Sigmoid colon (tissue), 7 donors: ENCODE measurements at places on chromosomes 6 and 20. TPM values are rescaled to one million over a fixed set of nuclear protein-coding genes. Genes with fewer than 3 reads are reported as not detected.

TREM2 gene
- total RNA-seq = not detected

MLN gene
- not detected for total RNA-seq

MICB gene
- 3.3 TPM for total RNA-seq

NMBR gene
- not detected for total RNA-seq

AFG1L gene
- total RNA-seq = 3.6 TPM

RBL1 gene
- total RNA-seq = 3.1 TPM

TSPO2 gene
- total RNA-seq = not detected

BMP6 gene
- total RNA-seq = 5.3 TPM

HUS1B gene
- total RNA-seq = 0.71 TPM

GRCh38 chr20:44362466-44362940 is 7.0 kb downstream of the HNF4A start:
- DNase-seq = no peak

DNA sequence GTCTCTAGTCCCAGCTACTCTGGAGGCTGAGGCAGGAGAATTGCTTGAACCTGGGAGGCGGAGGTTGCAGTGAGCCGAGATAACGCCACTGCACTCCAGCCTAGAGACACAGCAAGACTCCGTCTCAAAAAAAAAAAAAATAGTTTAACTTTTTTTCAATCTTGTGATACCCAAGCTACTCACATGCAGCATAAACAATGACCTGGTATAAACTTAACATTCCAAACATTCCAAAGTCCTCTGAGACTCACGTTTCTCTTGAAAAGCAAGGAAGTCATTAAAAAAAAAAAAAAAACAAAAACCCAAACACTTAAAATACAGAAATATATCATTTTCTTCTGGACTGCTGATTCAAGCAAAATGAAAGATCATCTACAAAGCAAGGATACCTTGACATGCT is 14.3 kb downstream of the CRNKL1 start:
- no peak for DNase-seq

- DNase-seq = peak; percentile 86
Measured at GRCh38 chr6:149941583-149942460, at the start of gene ULBP2. Gene ULBP2 (plus strand): TSS chr6:149942014. CDS start chr6:149942073, 59 bp downstream.

GRCh38 chr20:14829906-14830305 is 492.5 kb upstream of the FLRT3 start:
- no peak for DNase-seq

DNA sequence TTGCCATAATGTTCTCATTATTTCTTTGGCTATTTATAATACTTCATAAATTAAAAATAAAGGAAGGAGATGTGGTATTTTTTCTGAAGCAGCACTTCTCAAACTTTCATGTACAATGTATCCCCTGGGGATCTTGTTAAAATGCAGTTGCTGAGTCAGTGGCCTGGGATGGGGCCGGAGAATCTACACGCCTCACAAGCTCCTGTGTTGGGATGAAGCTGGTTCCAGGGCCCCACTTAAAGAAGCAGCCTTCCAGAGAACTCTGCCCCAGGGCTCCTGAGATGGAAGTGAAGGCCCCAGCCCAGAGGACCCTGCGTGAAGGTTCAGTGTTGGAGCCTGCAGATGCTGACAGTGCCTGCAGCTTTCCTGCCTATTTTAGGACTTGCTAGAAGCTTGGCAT is 40.1 kb upstream of the SLC23A2 start:
- no peak for DNase-seq

DNA sequence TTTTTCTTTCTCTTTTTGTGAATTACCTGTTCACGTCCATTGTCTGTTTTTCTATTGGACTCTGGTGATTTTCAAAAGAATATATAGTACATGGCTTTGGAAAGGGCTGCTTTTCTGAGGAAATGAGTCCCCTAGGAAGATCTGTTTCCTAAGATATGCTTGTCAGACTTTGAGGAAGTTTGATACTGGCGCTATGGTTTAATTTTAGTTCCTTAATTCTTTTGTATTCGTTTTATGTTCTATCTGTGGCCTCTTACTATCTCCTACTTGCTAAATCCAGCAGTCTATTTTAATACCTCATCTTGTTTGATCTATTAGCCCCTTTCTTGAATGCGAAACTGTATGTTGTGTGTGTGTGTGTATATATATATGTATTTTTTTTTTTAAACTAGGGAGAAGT is 101.9 kb downstream of the LIN28B start:
- no peak for DNase-seq

DNA sequence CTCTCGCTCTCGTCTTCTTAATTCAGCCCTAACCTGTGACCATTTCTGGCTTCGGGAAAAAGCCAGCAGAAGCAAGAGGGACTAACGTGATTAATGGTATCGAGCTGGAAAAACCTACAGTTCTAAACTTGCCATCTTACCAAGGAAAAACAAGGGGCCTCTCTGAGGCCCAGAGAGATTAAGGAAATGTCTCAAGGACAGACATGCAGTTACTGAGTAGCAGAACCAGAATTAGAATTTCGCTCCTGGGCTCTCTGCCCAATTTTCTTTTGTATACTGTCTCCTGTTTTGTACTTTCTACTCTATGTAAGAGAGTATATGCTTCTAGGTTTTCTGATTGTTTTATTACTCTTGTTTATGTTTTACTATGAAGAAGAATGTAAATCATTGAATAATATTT is 67.8 kb upstream of the LTV1 start:
- no peak for DNase-seq

DNA sequence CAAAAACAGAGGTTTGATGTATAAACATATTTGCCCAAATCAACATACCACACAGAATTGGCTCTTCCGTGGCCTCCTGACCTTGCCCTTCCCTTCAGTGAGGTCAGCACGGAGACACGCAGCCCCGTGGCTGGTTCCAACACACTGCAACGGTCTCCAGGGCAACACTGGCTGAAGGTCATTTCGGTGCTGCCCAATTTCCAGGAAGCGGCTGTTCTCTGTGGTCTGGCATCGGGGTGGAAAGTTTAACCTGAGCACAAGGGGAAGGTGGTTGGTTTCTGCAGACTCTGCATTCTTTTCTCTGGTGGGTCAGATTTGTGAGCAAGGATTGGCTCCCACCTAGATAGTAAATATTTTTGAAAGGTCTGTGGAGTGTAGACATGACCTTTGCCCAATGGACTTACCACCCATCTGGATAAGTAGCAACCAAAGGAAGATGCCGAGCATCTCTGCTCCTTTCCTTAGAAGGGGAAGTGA is 177.6 kb upstream of the PHACTR1 start:
- no peak for DNase-seq

DNA sequence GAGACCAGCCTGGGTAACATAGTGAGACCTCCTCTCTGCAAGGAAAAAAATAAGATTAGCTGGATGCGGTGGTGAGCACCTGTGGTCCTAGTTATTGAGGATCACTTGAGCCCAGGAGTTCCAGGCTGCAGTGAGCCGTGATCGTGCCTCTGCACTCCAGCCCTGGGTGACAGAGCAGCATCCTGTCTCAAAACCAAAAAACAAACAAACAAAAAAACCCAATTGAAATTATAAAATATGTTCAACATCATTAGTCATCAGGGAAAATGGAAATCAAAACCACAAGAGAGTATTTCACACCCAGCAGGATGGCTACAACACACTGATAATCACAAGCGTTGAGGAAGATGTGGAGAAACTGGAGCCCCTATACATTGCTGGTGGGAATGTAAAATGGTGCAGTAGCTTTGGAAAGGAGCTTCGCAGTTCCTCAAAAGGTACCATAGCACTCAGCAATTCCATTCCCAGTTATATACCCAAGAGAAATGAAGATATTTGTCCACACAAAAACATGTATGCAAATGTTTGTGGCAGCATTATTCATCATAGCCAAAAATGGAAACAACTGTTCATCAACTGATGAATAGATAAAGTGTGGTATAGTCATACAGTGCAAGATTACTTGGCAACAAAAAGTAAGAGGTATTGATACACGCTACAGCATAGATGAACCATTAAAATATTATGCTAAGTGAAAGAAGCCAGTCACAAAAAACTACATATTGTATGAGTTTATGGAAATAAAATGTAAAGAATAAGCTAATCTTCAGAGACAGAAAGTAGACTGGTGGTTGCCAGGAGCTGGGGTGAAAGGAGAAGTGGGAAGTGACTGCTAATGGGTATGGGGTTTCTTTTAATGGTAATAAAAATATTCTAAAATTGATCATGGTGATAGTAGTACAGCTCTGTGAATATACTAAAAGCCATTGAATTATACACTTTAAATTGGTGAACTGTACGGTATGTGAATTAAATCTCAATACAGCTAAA is 38.7 kb upstream of the RIPOR2 start:
- no peak for DNase-seq

GRCh38 chr6:122122202-122122601 is 277.2 kb upstream of the HSF2 start:
- no peak for DNase-seq

- DNase-seq = no peak
Measured at GRCh38 chr20:208942-209566, 18.0 kb upstream of the DEFB129 start.

DNA sequence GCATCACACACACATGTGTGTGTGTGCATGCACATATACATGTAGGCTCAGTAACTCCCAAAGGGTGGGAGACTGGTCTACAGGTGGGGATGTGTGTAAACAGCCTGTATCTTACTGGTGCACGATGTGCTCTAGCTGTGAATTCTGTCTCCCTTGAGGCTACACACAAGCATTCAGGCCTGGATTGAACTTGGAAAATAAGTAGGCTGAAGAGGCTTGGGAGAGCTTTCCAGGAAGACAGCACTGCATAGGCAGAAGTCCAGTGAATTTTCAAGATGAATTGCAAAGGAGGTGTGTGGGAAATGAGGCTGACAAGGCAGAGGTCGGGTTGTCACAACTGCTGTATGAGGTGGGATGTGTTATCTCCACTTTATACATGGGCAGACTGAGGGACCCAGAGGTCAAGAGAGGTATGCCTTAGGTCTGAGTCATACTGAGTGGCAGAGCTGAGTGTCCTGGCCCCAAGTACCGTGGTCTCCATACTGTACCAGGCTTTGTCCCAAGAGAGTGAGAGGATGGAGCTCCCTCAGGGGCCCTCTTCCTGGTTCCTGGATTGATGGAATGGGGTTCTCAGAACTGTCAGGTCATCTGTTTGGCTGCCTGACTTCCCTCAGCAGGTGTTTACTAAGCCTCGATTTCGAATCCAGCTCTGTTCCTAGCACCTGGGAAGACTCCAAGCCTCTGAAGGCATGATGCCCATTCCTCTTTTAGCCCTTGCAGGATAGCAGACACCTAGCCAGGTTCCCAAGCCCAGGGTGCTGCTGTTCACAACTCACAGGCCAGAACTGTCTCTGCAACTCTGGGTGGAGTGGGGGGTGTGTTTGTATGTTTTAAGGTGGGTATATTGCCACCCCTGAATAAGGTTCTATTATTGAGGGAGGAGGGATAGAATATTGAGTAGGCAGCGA is 14.4 kb downstream of the SNPH start:
- no peak for DNase-seq

DNA sequence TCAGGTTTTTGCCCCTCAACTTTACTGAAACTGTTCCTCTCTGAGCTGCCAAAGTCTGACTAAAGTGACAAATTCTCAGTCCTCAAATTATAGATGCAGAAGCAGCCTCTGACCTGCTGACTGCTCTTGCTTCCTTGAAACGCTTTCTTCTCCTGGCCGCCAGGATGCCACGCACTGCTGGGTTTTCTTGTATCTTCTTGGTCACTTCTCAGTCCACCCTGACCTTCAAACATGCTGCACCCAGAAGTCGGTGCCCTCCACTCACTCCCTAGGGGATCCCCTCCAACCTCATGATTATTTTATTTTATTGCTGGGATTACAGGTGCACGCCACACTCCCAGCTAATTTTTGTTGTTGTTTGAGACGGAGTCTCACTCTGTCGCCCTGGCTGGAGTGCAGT is 24.7 kb downstream of the SYNJ2 start:
- no peak for DNase-seq

GRCh38 chr6:116847227-116847626 is 18.3 kb upstream of the GPRC6A start:
- DNase-seq = no peak

DNA sequence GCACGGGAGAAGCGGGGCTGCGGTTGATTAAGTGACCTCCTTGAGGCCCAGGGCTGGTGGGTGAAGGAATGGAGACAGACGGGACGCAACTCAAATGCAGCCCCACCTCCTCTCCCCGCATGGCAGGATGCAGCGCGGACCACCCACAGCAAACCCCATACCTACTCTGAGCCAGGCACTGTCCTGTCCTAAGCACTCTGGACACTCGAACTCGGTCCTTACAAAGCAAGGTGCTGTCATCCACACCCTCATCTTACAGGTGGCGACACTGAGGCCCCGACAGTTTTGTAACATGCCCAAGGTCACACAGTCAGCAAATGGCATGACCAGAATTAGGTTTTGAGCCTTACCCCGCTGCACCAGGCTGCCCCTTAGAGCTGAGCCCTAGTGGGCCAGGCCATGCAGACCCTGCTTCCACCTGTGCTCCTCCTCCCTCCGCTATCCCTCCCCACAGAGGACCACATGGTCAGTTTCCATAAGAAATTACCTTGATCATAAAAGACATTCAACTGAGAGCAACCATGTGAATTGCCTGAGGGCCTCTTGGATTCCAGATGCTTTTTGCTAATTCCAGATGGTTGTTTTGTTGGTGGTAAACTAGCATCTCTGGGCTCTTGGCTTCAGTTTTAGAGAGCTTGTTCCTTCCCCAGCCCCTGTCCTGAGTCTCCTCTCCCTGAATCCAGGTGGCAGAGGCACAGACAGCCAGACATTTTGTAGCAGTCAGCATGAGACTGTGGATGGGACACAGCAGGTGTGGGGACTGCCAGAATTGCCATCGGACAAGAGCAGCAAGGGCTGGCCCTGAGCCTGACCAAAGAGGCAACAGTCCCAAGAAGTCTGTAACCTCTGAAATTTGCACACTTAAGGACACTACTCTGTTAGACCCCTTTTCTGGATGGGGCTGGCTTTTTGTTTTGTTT is 171.9 kb upstream of the PMEPA1 start:
- DNase-seq = peak; percentile 38

- DNase-seq = no peak
Measured at GRCh38 chr20:63627751-63628245, 897 bp upstream of the GMEB2 start.

DNA sequence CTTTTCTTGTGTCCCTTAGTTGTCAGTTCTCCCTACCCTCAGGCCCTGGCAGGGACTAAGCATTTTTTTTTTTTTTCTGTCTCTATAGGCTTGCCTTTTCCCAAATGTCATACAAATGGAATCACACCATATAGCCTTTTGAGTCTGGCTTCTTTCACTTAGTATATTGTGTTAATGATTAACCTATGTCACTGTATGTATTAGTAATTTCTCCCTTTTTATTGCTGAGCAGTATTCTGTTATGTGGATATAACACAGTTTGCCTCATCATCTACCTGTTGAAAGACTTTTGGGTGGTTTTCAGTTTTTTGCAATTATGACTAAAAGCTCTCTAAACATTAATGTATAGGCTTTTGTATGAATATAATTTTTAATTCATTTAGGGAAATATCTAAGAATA is 16.0 kb upstream of the FBXO30 start:
- no peak for DNase-seq

DNA sequence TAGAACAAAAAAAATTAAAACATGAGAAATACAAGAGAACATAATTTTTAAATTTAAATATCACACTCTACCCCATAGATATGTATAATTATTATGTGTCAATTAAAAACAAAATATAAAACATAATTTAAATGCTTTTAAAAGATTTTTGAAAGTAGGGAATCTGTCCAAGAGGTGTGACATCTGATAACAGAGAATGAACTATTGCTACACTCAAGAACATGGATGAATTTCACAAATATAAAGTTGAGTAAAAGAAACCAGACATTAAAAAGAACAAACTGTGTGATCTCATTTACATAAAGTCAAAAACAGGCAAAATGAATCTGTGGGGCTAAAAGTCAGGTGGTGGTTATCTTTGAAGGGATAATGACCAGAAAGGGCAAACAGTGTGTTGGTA is 106.5 kb upstream of the COL21A1 start:
- DNase-seq = no peak
